GM13976 (cell line): ENCODE measurements at places on chromosomes 2 and 18.

DNA sequence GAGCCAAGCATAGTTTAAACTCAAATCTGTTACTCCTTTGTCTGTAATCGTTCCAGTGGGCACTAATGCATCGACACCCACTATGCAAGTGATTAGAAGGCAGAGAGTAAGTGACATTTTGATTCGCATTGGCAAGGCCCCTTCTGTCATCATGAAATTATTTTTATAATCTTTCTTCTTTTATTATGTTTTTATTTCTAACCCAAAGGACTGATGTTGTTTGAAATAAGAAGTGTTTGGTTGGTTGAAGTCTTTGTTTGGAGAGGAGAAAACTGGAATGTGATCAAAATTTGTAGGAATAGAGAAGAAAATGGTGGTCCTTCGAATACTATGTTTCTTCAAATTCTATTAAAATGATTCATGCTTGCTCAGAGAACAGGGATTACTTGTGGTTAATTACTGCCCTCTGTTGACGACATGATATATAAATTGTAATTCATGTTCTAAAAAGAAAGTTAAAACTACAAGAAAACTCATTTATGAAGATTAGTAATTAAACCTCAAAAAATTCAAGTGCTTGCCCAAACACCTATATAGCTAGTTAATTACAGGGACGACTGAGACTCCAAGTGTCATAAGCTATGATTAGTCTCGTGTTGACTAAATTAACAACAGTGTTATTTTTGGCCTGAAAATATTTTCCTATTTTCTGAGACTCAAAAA is 26.4 kb upstream of the TFPI start:
- peak; percentile 7 for DNase-seq

- DNase-seq, result no peak
Measured at GRCh38 chr2:188582211-188582610, 290.5 kb downstream of the GULP1 start.

DNA sequence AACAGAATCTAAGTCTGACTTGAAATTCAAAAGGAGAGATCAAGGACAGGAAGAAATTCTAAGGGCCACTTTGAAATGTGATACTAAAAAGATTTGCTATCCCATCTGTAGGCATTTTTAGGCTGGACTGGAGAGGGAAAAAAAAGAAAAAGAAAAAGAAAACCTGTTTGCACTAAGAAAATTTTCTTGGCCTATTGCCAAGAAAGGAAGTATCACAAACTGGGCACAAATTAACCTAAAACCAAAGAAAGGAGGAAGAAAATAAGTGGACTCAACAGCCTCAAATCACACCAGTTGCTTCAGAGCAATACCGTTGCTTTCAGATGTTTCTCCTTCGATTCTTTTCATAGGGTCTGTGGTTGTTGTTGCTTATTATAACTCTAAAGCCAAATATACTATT is 287.9 kb upstream of the VRK2 start:
- no peak for DNase-seq

DNA sequence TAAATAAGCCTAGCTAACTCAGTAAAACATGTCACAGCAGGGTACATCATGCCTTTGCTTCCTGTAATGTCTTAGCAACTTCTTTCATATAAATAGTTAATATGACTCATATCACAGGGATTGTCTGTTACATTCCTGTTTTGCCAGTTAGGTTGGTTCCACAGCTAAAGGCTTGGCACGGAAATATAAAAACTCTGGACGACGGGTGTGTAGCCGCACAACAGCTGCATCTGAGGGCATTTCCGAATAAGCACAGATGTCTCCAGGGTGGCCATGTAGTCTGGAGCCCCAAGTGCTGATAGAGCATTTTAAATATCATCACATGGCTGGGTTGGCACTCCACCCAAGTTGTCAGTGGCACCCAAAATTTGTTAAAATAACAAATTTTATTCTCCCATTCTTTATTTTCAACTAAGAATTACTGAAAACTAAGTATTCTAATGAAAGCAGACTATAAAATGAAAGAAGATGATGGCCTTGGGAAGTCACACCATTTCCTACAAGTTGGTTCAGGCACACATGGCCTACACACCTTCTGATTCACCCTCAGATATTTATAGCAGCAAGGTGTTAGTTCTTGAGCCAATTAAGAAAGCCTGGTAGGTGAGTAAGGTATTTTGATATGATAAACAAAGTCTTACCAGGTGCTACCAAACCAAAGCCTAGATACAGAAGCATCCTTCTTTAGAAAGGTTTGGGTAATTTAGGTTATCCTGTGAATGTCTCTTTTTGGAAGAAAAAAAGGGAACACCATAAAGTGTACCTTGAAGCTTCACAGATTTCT is 61.8 kb upstream of the STK17B start:
- no peak for DNase-seq

- no peak for DNase-seq
Measured at GRCh38 chr18:49223837-49224529, 236.5 kb downstream of the DYM start.

- DNase-seq, result no peak
Measured at GRCh38 chr2:112216167-112216566, 38.7 kb downstream of the ZC3H8 start.

DNA sequence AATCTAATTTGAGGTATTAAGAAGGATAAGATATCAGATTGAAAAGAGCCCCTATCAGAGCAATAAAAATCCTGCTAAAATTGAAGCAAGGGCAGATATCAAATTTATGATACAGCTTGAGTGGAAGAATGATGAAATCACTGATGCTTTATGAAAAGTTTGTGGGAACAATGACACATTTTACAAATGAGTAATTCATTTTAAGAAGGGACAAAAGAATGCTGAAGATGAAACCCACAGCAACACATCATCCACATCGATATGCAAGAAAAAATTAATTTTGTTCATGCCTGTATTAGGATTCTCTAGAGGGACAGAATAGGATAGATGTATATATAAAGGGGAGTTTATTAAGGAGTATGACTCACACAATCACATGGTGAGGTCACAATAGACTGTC is 355.6 kb upstream of the GYPC start:
- DNase-seq, result no peak

GRCh38 chr2:219416938-219417337 is 1.2 kb upstream of the DES start:
- DNase-seq, result no peak

GRCh38 chr2:57453945-57454344 is 592.7 kb upstream of the VRK2 start:
- DNase-seq, result no peak

DNA sequence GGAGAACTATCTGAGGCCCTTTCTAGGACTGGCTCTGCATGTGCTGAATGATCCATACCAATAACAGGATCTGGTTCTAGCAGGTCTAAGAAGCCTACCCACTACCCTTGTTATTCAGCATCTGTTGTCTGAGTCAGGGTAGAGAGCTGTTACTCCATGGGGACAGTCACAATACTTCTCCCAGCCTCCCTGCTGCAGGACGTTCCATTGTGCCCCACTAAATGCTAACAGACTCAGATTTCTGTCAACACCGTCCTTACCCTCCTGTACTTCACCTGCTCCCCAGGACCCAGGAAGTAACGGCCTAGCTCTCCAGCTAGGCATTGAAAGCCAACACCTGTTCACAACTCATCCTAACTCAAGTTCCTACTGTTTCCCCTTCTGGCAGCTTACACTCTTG is 719.7 kb upstream of the ID2 start:
- DNase-seq, result no peak

DNA sequence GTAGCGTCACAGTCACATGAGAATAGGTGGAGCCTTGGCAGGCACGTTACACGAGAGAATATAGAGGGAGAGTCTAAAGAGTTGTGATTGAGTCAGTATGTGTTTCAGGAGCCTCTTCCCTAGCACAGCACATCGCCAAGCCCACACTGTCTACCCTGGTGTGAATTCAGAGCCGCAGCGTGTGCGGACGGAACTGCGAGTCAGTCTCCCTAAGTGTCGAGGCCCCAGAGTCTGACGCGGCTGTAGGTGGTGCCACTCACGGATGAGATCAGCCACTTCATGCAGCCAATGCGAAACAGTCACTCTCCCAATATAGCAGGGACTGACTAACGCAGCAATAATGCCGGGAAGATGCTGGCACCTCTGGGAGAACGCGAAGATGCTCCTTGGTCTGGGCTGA is 587.3 kb upstream of the ID2 start:
- DNase-seq, result no peak

- DNase-seq, result no peak
Measured at GRCh38 chr2:240143276-240143675, 2.8 kb upstream of the OTOS start.

GRCh38 chr2:238381341-238382115 is 45.2 kb upstream of the ASB1 start:
- DNase-seq, result no peak

DNA sequence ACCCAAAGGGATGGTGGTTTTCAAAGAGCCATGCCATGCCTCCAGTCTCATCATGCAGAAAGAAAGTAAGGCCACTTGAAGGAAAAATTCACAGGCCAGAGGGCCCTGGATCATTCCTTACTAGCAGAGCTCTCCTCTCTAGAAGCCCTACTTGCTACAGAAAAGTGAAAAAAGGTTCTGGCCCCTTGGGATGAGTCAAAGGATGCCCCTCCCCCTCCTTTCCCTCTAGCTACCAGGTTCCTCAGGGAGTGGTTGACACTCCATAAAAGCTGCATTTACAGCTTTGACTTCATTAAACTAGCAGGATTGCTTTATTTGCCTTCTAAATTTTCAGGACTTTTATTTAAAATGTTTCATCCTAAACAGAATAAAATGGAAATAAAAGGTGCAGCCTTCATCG is 21.2 kb downstream of the OSR1 start:
- DNase-seq, result no peak

DNA sequence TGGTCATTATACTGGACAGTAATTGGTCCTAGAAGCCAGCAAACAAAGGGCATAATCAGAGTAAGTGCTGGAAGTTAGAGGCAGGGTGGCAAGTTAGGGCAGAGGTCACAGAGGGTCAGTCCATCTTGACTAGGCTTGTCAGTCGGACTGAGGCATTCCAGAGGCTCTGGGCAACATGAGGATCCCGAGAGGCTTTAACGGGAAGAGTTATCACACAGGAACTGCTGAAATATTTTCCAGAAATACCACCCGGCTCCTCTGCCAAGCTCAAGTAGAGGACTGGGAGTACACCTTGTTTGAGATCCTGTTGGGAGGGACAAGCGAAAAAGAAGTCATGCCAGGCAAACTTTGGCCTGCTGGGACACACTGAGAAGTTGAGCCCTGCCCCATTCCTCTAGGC is 13.7 kb downstream of the C2orf81 start:
- no peak for DNase-seq

GRCh38 chr2:37866171-37866934 is 58.7 kb upstream of the RMDN2 start:
- DNase-seq, result no peak

GRCh38 chr2:54632733-54633692 is 90.4 kb upstream of the EML6 start:
- no peak for DNase-seq

DNA sequence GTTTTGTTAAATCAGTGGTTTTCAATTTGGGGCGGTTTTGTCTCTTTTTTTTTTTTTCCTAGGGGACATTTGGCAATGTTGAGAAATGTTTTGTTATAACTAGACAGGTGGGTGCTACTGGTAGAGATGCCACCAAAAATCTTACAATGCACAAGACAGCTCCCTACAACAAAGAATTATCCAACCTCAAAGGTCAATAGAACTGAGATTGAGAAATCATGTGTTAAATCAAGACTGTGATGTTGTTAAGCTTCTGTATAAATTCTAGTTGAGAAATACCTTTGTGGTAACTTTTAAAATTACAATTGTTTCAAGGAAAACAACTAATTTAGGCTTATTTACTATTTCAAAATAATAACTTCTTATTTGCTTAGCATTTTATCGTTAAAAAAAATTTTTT is 9.4 kb upstream of the SPOPL start:
- DNase-seq, result no peak

DNA sequence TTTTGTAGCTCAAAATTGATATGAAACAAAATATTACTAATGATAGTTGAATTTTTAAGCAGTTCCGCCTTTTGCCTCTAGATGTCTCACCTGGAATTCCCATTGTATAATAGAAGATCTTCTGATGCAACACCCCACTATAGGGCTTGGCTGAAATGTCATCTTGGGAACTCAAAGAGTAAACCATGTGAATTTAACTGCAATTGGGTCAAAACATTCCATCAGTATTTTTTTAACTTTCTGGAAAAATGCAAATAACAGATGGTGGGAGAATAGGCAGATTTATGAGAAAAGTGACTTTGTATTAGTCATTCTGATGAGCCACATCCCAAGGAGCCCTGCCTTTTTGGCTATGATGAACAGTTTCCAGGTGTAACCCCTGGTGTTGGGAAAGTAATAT is 489.9 kb downstream of the NYAP2 start:
- DNase-seq, result peak; percentile 16

GRCh38 chr18:35368595-35368994 is 8.5 kb downstream of the ZNF396 start:
- DNase-seq, result no peak

GRCh38 chr18:80188643-80189530 is 58.4 kb downstream of the PARD6G start:
- DNase-seq, result no peak

- DNase-seq, result no peak
Measured at GRCh38 chr2:126187668-126188067, 468.3 kb upstream of the GYPC start.

DNA sequence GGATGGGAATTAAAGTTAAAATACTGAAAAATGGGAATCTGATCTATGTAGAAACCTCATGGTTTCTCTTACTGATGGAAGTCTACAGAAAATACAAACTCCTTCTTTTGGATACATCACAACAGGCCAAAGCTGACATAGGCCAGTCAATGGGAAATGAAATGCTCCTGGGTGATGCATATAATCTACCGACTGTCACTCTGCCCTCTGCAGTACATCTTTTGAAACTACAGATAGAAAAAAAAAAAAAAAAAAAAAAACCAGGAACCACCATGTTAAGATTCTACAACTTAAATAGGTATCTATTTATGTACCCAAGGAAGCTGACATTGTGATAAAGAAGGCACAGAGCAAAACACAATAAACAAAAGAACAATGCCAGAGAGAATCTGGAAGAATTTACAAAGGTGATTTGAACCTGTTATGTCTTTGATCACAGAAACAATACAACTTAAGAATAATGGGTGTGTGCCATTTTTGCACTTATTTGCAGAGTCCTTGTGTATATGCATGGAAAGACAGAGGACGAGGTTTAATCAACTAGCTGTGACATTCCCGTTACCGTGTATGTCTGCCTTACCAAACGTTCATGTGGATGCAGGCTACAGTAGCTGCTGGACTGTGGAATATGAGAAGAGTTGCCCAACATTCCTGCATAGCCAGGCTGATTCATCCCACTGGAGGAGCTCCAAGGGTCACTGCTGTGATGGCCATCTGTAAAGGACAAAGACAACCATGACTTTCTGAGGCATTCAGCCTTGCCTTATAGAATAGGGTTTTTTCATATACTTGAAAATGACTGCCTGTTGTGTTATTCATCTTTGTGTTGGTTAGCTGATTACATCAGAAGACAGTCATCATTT is 312.7 kb downstream of the TCF4 start:
- DNase-seq, result no peak

DNA sequence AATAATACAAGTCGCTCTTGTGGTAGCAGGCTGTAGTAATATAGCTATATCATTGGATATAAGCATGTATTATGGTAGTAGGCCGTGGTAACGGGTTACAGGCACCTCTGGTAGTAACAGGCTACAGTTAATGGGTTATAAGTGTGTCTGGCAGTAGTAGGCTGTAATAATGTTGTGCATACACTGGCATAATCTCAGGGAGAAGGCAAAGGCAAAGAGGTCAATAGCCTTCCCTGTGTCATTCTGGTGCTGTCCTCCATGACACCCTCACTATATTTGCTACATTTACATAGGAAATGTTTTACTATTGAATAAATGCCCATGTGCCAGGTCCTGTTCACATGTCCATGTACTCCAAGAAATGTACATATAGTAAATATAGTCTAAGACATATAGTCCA is 12.8 kb upstream of the TNP1 start:
- no peak for DNase-seq

- no peak for DNase-seq
Measured at GRCh38 chr2:127173057-127173456, 47.0 kb downstream of the CYP27C1 start.
